Activated CD8-positive, alpha-beta memory T cell treated with anti-CD3 and anti-CD28 coated beads, Interleukin-2, amount 50 U/mL, for 48 hours (primary cell): ENCODE measurements at places on chromosomes 12 and 14.

DNA sequence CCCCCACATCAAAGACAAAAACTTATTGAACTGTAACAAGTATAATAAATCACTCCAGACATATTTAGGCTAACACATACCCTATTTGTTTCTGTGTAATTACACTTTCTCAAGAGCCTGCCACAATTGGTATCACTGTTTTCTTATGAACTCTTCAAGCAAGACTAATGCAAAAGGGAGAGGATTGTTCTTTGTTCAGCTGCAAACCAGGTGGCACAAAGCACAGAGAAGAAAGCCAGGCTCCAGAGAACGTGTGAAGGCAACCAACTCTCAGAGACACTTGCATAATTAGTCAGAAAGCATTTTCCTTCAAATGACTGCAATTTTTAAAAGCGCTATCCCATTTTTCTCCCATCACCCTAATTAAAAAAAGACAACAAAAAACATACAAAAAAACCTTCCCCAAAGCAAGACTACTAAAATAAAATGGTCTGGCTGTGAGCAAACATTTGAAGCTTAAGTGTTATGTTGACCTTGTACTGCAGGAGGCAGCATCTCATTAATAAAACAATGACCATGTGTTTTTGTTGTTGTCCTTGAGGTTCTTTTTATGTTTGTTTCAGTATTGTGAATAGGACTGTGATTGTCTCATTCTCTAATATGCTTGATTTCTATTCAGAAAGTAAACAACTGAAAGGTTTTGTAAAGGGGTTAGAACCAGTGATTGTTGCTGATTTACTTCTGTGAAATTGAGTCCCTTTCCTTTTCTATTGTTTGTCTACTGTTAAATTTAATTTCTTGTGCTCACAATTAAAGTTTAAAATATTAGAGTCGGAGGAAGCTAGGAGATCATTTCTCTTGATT, 452.7 kb upstream of the PDE3A start:
- DNase-seq = no peak

DNA sequence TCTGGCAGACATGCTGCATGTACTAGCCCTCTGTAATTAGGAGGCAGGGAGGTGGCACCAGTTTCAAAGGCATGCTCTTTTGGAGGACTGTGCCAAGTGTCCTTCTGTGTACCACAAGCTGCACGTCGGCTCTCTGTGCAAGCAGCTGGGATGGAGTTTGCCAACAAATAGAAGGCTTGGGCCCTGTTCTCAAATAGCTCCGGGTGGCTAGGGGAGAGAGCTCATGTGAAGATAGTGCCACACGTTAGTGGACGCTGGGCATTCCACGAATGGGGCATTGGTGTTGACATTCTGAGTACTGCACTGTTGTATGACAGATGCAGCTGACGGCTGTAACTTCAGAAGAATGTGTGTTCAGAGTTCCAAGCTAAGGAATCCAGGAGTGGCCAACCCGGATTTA, 4.4 kb downstream of the AACS start:
- no peak for DNase-seq

GRCh38 chr12:71746974-71747611, 7.6 kb upstream of the RAB21 start:
- DNase-seq = no peak

GRCh38 chr12:40963751-40964150, 224.4 kb upstream of the PDZRN4 start:
- no peak for DNase-seq

- no peak for DNase-seq
These were observed 36.7 kb downstream of the SLC25A47 start for GRCh38 chr14:100359881-100360280.

GRCh38 chr12:13973996-13974395, 7.4 kb downstream of the GRIN2B start:
- DNase-seq = no peak

DNA sequence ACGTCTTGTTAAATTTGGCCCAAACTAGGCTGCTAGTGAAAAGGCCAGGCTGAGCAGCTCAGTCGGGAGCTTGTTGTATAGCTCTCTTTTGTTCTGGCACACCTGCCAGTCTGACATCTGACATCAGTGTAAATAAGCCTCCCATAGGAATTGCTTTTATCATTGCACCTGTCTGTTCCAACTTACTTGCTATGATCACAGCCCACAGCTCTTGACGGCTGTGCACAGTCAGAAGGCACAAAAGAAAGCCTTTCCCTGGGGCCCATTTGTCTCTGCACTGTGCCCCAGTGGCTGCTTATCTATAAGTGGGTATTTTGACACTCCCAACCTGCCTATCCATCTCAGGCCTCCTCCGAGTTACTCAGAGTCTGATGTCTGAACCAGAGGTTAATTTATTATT, 324.5 kb downstream of the NUAK1 start:
- no peak for DNase-seq
